ENCODE measurements at places on chromosomes 5 and 9.

- no peak for DNase-seq
Measured at GRCh38 chr5:163424836-163425235, 12.6 kb upstream of the CCNG1 start.

- no peak for DNase-seq
Measured at GRCh38 chr5:5198135-5198534, 58.0 kb downstream of the ADAMTS16 start.

GRCh38 chr9:35075358-35075757 lies 2.9 kb upstream of the VCP start:
- no peak for DNase-seq

- no peak for DNase-seq
Measured at GRCh38 chr9:105233873-105234272, 10.6 kb upstream of the SLC44A1 start.

DNA sequence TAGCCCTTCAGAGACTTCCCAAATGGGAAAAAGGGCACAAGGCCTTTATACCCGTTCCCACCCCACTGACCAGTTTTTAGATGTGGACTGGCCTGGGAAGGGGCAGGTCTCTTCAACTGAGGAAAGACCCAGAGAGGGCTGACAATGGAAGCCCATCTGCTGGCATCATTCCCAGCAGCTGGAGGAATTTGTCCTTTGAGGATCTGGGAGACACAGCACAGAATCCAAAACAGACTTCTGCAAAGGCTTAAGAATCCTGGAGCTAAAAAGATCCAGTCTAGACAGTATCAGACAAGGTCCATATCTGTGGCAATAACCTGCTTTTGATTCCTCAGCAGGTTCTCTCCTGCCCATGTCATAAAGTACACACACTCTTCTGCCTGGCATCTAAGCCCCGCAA lies 329.2 kb downstream of the TMEM167A start:
- DNase-seq: no peak

DNA sequence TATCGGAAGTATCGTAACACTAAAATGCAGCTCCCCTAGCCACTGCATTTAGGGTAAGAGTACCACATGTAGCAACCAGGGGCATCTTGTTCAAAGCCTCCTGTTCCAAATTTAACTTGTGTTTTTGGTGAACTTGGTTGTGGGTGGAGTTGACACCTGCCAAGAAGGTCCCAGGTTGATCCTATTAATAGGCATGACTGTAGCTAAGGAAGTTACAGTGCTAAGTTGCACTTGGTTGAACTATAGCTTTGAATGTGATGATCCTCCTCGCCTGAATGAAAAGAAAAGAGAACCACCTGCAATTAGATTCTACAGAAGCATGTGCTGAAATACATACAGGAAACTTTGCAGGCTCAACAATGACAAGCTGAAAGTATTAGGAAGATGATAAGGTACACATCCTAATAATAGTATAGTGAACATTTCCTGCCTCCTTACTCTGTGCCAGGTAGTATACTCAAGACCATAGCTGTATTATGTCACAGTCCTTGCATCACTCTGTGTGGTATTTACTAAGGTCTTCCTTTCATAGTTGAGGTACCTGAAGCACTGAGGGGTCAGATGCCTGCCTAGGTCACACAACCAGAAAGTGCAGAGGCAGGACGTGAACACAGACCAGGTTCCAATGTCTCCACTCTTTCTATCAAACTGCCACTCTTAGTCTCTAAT lies 64.5 kb upstream of the PIP5K1B start:
- no peak for DNase-seq

GRCh38 chr5:135718651-135719050 lies 115.8 kb upstream of the SLC25A48 start:
- no peak for DNase-seq
